ENCODE measurements at places on chromosomes 16 and 17. TPM values are rescaled to one million over a fixed set of nuclear protein-coding genes. Genes with fewer than 3 reads are reported as not detected.
A peak's percentile ranks its signal among the peaks of the same experiment; 100 is the strongest.

The HBZ gene
- polyA plus RNA-seq, result not detected

GRCh38 chr17:29619251-29619650 lies 3.5 kb downstream of the CORO6 start:
- H3K27ac ChIP-seq, result no peak overlapping the region
- DNase-seq, result peak; percentile 42
- H3K4me1 ChIP-seq, result peaks cover 27% of the 10 kb centered on the region
- no peaks in the 10 kb centered on the region for H3K27me3 ChIP-seq
- no peaks in the 10 kb centered on the region for H3K36me3 ChIP-seq

DNA sequence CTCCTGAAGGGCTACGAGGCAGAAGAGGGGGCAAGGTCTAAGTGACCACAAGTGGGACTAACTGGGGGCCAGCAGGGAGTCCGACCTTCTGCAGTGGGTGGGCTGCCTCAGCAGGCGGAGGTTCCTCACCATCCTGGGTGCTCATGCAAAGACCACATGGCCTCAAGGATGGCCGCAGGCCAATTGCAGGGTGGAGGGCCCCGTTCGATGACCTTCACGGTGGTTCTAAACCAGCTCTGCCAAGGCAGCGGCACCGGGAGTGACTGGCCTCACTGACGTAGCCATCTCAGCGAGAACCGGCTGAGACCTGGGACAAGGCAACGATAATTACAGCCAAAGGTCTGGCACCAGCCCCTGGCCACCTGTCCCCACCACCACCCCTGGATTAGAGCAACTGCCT lies 5.7 kb downstream of the SMIM5 start:
- no peak overlapping the region for H3K27ac ChIP-seq
- no peak overlapping the region for H3K4me3 ChIP-seq
- H3K4me1 ChIP-seq, result peaks cover 3% of the 10 kb centered on the region
- no peaks in the 10 kb centered on the region for H3K27me3 ChIP-seq

DNA sequence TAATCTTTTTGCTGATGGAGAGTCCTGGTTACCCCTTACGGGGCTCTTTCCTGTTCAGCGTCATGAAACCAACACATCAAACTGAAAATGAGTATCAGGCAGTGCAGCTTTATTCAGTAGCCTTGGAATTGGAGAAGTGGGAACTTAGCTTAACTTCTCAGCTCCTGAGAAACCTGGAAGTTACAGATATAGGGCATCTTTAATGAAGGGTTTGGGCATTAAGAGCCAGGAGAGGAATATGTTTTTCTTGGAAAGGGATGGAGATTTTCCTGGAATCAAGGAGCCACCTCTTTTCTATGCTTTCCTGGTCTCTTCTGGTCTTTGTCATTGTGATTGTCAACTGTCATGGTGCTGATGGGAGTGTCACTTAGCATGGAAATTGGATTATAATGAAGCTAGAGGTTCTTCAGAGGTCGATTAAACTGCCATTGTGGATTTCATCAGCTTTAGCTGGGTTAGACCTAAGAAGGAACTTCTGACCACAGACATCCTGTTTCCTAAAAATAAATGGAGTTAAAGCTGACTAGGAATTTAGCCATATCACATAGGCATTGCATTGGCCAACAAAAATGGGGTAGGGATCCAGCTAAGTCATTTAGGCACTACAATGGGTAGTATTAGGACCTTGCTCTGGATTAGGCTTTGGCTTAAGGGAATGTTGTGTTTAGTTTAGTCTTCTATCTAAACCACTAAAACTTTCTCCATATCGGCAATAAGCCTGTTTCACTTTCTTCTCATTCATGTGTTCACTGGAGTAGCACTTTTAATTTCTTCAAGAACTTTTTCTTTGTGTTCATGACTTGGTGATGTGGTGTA lies 186.4 kb downstream of the BCAS3 start:
- H3K4me3 ChIP-seq, result no peak overlapping the region
- H3K27me3 ChIP-seq, result no peaks in the 10 kb centered on the region
- no peaks in the 10 kb centered on the region for H3K36me3 ChIP-seq
- DNase-seq, result no peak
- no peaks in the 10 kb centered on the region for H3K4me1 ChIP-seq

GRCh38 chr16:89697616-89698331 lies 3.7 kb downstream of the SPATA2L start:
- no peak for DNase-seq
- peaks cover 9% of the 10 kb centered on the region for H3K4me1 ChIP-seq
- no peaks in the 10 kb centered on the region for H3K36me3 ChIP-seq
- H3K4me3 ChIP-seq, result no peak overlapping the region
- no peaks in the 10 kb centered on the region for H3K27me3 ChIP-seq
- no peak overlapping the region for H3K27ac ChIP-seq

The MYL4 gene
- 1.5 TPM for polyA plus RNA-seq

- no peak overlapping the region for H3K4me3 ChIP-seq
- H3K27me3 ChIP-seq, result no peaks in the 10 kb centered on the region
- H3K4me1 ChIP-seq, result no peaks in the 10 kb centered on the region
- H3K36me3 ChIP-seq, result no peaks in the 10 kb centered on the region
- no peak overlapping the region for H3K27ac ChIP-seq
These were observed 1.7 kb upstream of the CES5A start for GRCh38 chr16:55876854-55877253.

GRCh38 chr17:50255766-50256635 lies 18.3 kb upstream of the TMEM92 start:
- H3K4me1 ChIP-seq, result no peaks in the 10 kb centered on the region
- no peak overlapping the region for H3K4me3 ChIP-seq
- H3K27ac ChIP-seq, result no peak overlapping the region
- H3K27me3 ChIP-seq, result peaks cover 4% of the 10 kb centered on the region
- no peak for DNase-seq
- no peaks in the 10 kb centered on the region for H3K36me3 ChIP-seq

DNA sequence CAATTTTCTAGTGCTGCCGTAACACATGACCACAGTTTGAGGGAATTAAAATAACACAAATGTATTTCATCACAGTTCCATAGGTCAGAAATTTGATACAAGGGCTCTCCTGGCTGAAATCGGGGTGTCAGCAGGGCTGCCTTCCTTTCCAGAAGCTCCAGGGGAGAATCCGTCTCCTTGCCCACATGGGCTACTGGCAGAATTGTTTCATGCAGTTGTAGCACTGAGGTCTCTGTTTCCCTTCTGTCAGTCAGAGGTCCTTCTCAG lies 20.5 kb downstream of the EIF4A3 start:
- H3K4me3 ChIP-seq, result no peak overlapping the region
- no peak for DNase-seq
- no peaks in the 10 kb centered on the region for H3K4me1 ChIP-seq
- H3K27me3 ChIP-seq, result peaks cover 18% of the 10 kb centered on the region

The C17orf78 gene
- polyA plus RNA-seq, result not detected

DNA sequence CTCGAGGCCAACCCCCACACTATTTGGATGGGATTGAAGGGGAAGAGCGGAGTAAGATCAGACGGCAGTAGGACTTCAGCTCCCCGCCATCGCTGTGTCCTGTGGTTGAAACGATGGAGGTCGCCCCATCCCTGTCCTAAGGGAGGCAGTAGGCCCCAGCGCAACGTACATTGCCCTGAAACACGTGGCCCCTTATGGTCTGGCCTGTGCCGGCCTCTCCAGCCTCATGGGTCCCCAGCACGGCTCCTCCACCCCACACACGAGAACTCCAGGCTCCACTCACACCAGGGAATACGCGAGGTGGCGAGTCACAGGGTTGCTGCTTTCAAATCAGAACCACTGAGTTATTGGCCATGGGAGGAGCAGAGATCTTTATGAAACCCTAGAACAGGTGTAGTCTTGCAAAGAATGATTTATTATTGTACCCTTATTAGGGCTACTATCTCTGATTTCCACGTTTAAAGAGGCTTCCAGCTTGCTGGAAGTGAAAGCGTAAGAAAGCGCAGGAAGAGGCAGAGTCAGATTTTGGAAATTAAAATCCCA lies 669 bp upstream of the DCTPP1 start:
- H3K4me3 ChIP-seq, result no peak overlapping the region
- DNase-seq, result no peak
- peaks cover 4% of the 10 kb centered on the region for H3K27me3 ChIP-seq
- no peak overlapping the region for H3K27ac ChIP-seq

DNA sequence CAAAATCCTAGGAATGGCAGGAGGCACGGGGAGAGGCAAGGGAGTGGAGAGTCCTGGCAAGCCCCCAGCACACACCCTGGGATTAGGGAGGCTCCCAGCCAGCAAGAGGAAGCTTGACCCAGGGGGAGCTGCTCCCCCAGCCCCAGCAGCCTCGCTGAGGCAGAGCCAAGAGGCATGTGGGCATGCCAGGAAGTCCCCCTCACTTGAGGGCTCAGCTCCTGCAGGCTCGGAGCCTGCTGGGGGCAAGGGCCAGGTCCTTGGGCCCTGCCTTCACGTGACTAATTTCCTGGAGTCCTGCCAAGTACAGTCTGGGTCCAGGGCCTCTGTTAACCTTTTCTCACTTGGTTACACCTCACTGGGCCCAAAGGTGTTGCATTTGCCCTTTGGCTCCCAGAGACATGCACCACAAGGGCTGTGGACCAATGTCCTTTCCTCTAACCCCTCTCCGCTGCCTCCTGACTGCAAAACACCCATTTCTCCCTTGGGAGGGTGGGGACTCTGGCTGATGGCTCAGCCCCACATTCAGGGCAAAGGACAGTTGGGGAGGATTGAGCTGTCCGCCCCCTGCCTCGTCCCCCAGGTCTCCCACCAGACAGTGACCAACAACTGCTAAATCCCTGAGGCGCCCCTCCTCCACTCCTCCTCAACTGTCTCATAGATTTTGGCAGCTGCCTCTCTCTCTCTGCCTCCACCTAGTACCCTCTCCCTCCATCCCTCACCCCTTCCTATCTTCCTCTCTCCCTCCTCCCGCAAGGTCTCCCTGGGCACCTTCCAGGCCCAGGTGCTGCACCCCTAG lies 4.4 kb upstream of the SLC47A2 start:
- H3K36me3 ChIP-seq, result no peaks in the 10 kb centered on the region
- H3K27me3 ChIP-seq, result no peaks in the 10 kb centered on the region
- DNase-seq, result no peak
- no peak overlapping the region for H3K4me3 ChIP-seq

DNA sequence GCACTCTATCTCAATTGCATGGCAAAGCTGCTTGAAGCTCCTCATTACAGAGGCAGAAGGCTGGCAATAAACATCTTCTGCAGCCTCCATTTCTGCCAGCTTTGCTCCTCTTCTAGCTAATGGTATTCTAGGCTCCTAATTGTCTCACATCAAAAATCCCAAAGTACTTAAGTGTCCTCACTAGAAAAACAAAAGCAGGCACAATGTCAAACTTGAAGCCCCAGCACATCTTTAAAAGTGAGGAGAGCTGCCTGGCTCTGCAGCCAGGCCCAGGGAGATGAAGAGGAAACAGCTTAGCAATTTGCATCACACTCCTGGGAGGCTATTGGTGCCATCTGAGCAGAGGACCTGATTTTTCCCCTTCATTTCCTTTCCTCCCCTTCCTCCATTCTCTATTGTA lies 197.1 kb downstream of the KCNJ2 start:
- no peaks in the 10 kb centered on the region for H3K27me3 ChIP-seq
- no peaks in the 10 kb centered on the region for H3K36me3 ChIP-seq
- no peak overlapping the region for H3K4me3 ChIP-seq
- no peak overlapping the region for H3K27ac ChIP-seq
- DNase-seq, result no peak

The TP53TG3 gene
- polyA plus RNA-seq, result not detected

- no peak overlapping the region for H3K27ac ChIP-seq
- H3K4me1 ChIP-seq, result peaks cover 35% of the 10 kb centered on the region
- no peaks in the 10 kb centered on the region for H3K27me3 ChIP-seq
- DNase-seq, result no peak
These were observed 18.4 kb downstream of the SDR42E1 start for GRCh38 chr16:81992859-81993258.

- peak overlapping the region; percentile 87 for H3K27ac ChIP-seq
- no peaks in the 10 kb centered on the region for H3K36me3 ChIP-seq
- peaks cover 40% of the 10 kb centered on the region for H3K4me1 ChIP-seq
- no peak overlapping the region for H3K4me3 ChIP-seq
- H3K27me3 ChIP-seq, result no peaks in the 10 kb centered on the region
- no peak for DNase-seq
These were observed 3.5 kb downstream of the KDM6B start for GRCh38 chr17:7837408-7838088.

DNA sequence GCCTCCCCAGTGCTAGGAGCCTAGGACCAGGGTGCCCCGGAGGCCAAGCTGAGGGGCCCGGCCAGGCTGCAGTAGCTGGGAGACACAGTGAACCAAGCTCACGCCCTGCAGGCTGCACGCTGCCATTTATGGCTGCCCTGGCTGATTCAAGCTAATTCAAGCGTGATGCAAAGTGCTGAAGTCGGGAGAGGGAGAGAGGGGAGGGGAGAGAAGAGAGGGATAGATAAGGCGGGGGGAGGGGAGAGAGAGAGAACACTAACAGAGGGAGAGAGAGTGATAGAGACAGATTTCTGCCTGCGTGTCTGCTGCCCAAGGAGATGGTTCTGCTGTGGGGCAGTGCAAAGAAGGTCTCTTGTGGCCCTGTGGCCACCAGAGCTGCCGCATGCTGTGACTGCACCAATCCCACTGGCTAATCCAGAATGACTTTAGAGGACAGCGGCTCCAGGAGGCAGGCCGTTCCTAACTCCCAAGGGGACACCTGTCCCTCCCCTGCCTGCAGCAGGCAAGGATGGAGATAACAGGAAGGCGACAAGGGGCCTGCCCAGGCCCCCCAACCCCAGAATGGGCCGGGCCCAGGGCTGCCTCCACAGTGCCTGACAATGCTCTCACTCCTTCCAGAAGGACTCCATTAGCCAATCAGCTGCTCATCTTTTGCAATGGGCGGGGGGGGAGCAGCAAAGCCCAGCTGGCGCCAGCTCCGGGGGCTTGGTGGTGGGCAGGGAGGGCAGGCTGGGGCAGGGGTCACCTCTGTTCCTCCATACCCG lies 12.9 kb downstream of the MXRA7 start:
- peak overlapping the region; percentile 84 for H3K27ac ChIP-seq
- H3K4me1 ChIP-seq, result peaks cover 41% of the 10 kb centered on the region
- H3K36me3 ChIP-seq, result no peaks in the 10 kb centered on the region
- no peak overlapping the region for H3K4me3 ChIP-seq
- no peak for DNase-seq
- no peaks in the 10 kb centered on the region for H3K27me3 ChIP-seq

DNA sequence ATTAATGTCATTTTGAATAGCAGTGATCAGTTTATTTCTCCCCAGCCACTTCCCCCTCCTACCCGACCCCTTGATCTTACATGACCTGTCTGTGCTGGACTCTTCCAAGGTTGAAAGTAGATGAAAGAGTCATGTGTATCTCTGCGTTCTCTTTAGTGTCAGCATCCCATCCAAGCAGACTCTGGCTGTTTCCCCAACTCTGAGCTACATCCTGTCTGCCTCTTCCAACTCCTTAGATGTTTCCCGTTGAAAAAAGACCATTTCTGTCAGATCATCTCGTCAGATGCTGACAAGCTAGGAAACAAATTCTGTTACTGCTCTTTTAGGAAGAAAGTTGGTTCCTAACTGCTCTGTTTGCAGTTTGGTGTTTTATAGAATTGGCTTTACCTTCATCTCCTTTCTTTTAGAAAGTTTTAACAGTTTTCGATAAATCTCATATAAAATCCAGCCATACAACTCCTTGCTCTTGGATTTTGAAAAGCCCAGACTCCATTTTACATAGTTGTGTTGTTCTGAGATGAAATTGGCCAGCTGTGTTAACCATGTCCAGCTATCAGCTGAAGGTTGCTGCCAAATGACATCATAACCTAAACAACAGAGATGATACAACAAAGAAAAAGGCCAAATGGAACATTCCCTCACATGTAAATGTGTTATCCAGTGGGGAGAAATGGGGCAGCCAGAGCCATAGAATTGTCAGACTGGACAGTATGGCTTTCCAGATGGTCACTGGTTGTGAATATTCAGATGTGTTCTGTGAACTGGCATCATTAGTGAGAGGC lies 43.5 kb downstream of the CYB561 start:
- no peaks in the 10 kb centered on the region for H3K27me3 ChIP-seq
- no peak overlapping the region for H3K4me3 ChIP-seq
- peaks cover 21% of the 10 kb centered on the region for H3K4me1 ChIP-seq
- DNase-seq, result no peak
- no peaks in the 10 kb centered on the region for H3K36me3 ChIP-seq

- no peak overlapping the region for H3K27ac ChIP-seq
- no peak overlapping the region for H3K4me3 ChIP-seq
- H3K27me3 ChIP-seq, result peaks cover 36% of the 10 kb centered on the region
- H3K36me3 ChIP-seq, result no peaks in the 10 kb centered on the region
These were observed 5.8 kb downstream of the THOC6 start for GRCh38 chr16:3029491-3030221.
